ENCODE measurements at places on chromosomes 13 and 19.

GRCh38 chr13:22162889-22163288, 492.0 kb downstream of the FGF9 start:
- no peak for DNase-seq

GRCh38 chr13:44921931-44922758, 67.1 kb downstream of the NUFIP1 start:
- DNase-seq, result no peak

- no peak for DNase-seq
Measured at GRCh38 chr13:51324714-51325420, 14.6 kb upstream of the SERPINE3 start.

GRCh38 chr13:103195762-103196161, 129.5 kb upstream of the SLC10A2 start:
- no peak for DNase-seq

- no peak for DNase-seq
Measured at GRCh38 chr19:50875795-50876422, 2.7 kb downstream of the KLK2 start.

DNA sequence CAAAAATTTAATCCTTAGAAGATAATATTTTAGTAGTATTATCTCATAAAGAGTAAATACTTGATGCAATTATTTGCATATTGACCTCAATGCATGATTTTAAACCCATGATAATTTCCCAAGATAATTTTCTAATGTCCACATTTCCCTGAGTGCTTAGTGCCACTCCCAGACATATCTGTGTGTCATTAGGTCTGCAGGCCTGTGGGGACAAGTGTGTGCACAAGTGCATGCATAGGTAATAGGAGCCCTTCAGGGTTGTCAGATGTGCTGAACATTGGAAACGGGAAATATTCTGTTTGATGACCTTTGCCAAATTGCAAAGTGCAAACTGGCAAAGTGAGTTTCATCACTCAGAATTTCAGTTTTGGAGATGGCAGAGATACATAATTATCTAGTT, 369.9 kb downstream of the KLF5 start:
- no peak for DNase-seq

DNA sequence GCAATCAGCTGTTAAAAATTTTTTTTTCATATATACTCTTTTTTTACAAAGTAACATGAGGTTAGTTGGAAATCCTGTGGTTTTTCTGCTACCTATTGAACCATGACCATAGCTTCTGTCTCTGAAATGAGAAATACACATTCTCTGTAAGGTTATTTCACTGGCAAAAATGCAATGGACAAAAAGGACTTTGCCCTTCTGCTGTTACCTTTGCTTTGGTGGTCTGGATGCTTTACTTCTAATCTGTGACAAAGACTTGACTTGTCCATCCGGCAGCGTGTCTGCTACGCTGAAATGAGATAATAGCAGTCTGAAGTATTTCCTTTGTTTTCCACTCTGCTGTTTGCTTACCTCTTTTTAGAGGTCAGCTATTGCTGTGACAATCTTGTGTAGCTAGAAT, 412.8 kb downstream of the SLITRK6 start:
- no peak for DNase-seq

- DNase-seq, result no peak
Measured at GRCh38 chr13:114102131-114102520, 30.3 kb downstream of the RASA3 start.

DNA sequence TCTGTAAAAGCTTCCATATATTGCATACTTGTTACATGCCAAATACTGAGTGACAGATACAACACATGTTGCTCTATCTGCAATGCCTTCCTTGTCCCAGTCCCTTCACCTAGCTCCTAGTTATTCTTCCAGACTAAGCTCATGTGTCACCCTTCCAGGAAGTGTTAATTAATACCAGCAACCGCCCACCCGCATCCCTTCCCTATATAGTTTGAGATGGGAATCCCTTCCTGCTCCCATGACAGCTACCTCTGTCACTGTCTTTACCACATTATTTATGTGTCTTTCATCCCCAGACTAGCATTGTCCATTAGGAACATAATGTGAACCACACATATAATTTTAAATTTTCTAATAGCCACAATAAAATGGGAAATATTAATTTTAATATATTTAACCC, 49.5 kb upstream of the FRY start:
- no peak for DNase-seq

GRCh38 chr13:51501592-51502152, 48.8 kb upstream of the INTS6 start:
- no peak for DNase-seq

DNA sequence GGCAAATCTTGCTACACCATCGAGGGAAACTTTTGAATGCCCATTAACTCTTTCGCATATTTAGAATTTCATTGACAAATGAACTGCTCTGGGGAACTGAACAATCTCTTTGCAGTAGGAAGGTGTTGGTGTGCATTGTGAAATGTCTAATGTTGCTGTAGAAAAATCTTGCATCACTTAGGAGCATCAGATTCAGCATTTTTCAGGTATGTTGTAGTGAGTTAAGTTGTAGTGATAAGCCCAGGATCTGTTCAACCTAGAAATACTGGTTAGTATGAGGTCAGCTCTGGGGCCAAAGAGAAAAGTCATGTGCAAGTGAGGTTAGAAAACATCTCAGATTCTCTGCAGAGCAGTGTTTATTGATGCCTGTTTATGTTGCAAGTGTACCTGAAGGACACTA, 4.1 kb downstream of the FRY start:
- no peak for DNase-seq

All from mucosa of gallbladder (tissue), 1 donor.